ENCODE measurements at places on chromosomes 5 and 9.

- DNase-seq, result no peak
Observed at GRCh38 chr9:123418506-123418905, 62.5 kb downstream of the CRB2 start.

- no peak for DNase-seq
Observed at GRCh38 chr5:108924457-108924961, 176.8 kb downstream of the FER start.

- DNase-seq, result peak; percentile 70
Observed at GRCh38 chr5:45038366-45038987, 229.7 kb downstream of the MRPS30 start.

DNA sequence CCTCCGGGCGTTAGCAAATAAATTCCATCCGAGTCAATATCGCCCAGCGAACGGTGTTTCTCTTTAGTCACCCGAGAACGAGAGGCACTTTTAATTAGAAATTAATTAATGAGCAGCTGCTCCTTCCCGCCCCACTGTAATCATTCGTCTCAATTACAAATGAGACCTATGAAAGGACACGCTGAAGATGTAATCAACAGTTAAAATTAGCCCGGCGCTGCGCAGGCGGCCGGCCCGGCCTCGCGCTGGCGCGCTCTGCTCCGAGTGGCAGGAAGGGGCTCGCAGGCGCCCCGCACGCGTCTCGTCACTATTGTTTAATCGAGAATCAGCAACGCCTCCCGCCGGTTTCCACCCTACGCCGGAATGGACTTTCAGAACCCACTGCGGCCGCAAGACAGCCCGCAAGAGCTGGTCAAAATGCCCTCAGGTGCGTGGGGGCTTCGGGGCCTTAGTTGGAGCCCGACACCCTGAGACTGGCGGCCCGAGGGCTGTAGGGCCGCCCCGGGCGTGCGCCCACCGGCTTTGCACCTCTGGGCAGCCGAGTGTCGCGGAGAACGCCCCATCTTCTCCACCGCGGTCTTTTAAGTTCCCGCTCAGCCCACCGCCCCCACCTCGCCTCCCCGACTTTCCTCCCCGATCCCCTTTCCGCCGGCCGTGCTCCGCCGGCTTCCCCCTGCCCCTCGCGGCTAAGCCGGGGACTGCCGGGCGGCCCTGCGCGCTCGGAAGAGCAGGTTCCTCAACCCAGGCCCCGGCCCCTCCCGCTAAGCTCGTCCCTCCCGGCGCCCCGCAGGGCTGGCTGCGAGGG, 597 bp upstream of the IRX4 start:
- no peak for DNase-seq

GRCh38 chr5:95730730-95731570, at the start of gene RHOBTB3:
Gene RHOBTB3 (plus strand): TSS chr5:95731336. CDS start chr5:95731683, 347 bp downstream.
- DNase-seq, result peak; percentile 55

- DNase-seq, result peak; percentile 40
Observed at GRCh38 chr9:35508069-35508468, 18.2 kb downstream of the RUSC2 start.

- DNase-seq, result peak; percentile 9
Observed at GRCh38 chr5:148290271-148291195, 21.7 kb upstream of the SPINK7 start.

GRCh38 chr9:9938432-9938831, 674.4 kb downstream of the PTPRD start:
- DNase-seq, result no peak

DNA sequence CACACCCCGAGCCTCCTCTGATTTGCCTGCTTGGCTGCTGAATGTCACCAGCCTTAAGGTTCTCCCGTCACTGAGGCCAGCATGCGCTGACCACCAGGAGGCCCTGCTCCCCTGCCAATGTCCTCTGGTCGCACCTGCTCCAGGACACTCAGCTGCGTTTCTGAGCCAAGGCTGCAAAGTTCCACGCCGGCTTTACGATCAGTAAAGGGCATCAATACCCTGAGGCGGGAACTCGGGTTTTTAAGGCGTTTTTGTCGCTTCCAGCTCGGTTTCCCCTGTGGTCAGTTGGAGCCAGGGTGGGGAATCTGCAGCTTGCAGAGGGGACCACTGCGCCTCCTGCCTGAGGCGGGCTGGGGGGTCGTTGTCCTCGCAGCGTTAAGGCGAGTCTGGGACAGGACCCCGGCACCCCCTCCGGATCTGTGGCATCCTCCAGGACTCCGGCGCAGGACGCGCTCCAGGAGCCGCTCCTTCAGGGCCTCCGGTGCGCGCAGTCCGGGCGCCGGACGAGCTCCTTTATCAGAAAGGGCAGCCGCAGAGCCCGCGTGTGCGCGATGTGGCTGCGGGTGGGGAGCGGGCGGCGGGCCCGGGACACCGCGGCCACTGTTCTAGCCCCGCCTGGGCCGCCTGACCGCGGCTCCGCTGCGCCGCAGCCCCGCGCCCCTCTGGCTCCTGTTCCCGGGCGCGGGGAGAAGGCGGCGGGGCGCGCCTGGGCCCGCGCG, 24.1 kb upstream of the FLT4 start:
- no peak for DNase-seq

GRCh38 chr9:124414612-124415011, 630 bp downstream of the PSMB7 start:
- no peak for DNase-seq

- DNase-seq, result no peak
Observed at GRCh38 chr9:21982861-21983560, 11.2 kb downstream of the CDKN2A start.

DNA sequence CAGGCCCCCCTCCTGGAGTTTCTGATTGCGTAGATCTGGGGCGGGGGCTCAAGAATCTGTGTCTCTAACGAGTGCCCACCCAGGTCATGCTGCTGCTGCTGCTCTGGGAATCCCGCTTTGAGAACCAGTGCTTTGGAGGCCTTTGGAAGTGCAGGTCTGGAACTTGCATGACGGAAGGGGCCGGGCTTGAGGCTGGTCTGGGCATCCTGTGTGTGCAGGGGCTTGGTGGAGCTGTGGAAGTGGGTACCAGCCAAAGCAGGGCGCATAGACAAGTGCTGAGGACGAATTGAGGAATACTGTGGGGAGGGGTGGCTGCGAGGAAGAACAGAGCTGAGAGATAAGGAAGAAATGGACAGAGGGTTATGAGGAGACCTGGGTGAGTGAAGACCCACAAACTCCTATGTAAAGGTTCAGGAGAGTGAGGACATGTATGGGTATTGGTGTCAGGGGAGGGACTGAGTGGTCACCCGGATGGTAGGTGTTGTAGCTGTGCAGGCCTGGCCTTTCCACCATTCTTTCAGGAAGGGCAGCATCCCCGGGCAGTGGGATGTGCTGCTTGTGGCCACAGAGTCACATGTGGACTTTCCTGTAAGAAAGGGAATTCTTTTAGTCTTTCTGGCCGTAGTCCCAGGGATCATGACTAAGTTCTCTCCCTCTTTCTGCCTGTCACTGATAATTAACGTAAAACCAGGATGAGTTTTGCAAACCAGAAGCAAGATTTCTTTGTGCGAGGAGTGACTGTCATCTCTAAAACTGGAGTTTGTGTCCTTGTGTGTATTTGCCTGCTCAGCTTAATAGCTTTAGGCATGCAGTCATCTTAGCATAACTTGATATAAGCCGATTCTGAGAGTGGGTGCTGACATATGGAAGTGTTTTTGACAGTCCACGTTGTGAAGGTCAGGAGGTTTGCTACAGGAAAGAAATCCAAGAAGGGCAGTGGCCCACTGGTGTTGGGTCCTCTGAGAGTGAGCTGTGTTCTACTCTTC, 43.3 kb upstream of the TJP2 start:
- DNase-seq, result peak; percentile 80

DNA sequence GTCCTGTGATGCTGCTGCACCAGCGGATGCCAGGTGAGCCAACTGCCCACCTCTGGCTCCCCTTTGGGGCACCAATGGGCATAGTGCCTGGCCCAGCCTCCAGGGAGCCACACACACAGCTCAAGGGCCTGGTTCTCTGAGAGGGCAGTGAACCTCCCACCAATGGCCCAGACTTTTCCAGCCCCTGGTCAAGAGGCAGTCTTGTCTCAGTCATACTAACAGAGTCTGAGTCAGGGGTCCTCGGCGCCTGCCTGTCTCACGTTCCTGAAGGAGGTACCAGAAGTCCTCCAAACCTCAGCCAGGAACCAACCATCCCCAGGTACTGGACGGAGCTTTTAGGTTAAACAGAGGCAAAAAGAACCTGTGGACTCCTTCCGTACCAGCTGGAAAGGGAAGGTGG, 121.1 kb downstream of the C5orf15 start:
- DNase-seq, result no peak

- DNase-seq, result no peak
Observed at GRCh38 chr5:17326600-17327037, 109.2 kb downstream of the BASP1 start.

DNA sequence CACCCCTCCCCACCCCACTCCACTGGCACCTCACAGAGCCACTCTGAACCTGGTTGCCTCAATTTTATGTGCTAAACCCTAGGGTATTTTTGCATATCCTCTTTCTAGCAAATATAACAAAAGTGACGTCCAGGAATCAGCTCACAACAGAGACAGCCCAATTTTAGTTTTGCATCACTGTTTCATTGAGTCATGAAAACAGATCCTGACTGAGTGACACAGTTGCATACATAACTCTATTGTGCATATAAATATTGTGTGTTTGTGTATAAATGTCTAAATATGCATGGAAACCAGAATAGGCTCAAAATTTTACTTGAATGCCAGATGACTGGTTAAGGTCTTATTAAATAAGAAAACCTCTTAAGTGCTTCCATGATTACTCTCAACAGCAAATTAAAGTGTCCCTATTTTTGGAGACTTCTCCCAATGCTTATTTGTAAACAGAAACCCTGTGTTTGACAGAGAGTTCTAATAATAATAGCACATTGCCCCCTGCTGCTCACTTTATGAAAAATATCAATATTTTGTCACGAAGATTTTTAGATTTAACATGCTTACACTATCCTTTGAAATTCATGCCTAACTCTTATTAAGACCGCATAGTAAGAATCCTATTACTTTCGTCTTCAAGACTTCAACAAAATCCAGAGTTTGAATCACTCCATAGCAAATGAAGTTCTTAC, 75.5 kb upstream of the PRRC1 start:
- peak; percentile 37 for DNase-seq

GRCh38 chr5:170606941-170607340, 103.1 kb downstream of the KCNIP1 start:
- DNase-seq, result no peak

GRCh38 chr5:59449905-59450644, 443.5 kb downstream of the PDE4D start:
- DNase-seq, result no peak

DNA sequence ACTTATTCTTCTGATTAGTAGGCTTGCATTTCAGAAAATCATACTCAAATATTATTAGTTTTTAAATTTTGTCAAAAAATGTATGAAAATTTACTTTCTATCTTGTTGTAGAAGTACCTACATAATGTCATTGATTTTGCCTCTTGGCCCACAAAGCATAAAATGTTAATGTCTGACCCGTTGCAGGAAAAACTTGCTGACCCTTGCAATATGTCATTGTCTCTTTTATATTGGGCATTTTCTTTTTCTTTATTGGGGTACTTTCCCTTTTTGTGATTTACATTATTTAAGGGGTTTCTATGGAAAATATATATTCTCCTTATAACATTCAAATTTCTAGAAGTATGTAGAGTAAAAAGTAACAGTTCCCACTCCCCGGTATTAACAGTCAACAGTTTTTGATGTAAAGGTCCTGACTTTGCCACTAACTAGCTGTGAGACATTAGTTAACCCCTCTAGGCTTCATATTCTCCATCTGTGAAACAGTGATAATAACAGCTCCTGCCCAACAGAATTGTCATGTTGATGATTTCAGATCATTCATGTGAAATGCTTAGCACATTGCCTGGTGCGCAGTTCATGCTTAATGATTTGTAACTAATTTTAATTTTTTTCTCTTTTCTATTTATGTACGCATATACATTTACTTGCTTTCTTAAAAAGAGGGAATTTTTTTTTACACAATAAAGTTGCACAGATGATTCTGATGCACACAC, 243.2 kb downstream of the ARHGAP26 start:
- DNase-seq, result no peak

- no peak for DNase-seq
Observed at GRCh38 chr5:40499518-40500273, 180.0 kb upstream of the PTGER4 start.

GRCh38 chr5:100311806-100312205, 223.4 kb upstream of the FAM174A start:
- peak; percentile 58 for DNase-seq

DNA sequence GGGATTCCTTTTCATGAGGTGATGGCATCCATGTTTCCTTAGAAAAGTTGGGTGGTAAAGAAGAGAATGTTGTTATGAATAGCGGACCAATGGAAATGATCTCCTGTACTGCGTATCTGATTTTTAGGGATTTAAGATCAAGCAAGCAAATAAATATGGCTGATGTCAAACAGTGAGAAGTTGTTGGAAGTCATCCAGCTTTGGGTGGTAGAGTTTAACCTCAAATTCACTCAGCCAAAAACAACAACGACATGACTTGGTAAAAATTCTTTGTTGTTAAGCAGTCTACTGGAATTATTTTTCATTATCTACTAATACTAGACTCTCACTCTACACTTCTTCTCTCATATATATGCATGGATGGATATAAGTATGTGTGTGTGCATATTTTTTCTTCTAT, 426.5 kb downstream of the CTNND2 start:
- DNase-seq, result peak; percentile 35

DNA sequence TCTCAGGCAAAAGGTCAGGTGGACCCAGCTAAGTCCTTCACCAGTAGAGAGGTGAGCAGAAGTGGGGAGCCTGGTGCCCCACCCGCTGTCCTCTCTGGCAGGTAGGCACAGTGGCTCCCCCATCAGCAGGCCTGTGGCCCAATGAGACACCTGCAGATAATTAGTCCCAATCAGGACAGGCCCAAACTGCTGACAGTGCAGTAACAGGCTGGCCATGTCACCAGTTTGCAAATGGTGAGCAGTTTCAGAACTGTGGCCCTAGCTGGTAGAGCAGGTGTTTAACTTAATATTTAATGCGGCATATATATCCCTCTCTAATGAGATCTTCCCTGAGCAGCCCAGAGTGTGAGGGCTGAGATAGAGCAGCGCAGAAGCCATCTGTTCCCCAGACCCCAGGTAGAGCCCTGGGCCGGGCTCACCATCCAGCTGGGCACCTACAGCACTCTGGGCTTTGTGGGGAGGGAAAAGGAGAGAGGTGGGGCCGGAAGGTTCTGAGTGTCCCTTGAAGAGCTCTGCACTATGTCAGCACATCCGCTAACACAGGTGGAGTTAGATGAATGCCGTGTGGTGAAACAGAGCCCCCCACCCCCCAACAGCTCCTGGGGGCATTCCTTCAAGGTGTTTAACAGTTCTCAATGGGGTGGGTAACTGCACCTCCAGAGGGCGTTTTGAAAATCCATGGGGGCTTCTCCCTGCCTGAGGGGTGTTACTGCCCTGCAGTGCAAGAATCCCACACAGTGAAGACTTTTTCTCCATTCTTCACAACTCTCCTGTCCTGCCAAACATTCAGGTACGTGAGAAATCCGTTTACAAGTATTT, 120.5 kb downstream of the PAX5 start:
- no peak for DNase-seq

Measured in kidney glomerular epithelial cell (primary cell).